ENCODE measurements at places on chromosomes 4 and X.

GRCh38 chr4:184596617-184597185 is 52.5 kb downstream of the CASP3 start:
- DNase-seq: no peak

GRCh38 chr4:134934036-134934808 is 732.6 kb upstream of the PABPC4L start:
- DNase-seq: no peak

GRCh38 chr4:168917138-168917779 is 92.8 kb downstream of the CBR4 start:
- DNase-seq: peak; percentile 20

GRCh38 chrX:35890699-35891098 is 28.8 kb upstream of the CFAP47 start:
- no peak for DNase-seq

DNA sequence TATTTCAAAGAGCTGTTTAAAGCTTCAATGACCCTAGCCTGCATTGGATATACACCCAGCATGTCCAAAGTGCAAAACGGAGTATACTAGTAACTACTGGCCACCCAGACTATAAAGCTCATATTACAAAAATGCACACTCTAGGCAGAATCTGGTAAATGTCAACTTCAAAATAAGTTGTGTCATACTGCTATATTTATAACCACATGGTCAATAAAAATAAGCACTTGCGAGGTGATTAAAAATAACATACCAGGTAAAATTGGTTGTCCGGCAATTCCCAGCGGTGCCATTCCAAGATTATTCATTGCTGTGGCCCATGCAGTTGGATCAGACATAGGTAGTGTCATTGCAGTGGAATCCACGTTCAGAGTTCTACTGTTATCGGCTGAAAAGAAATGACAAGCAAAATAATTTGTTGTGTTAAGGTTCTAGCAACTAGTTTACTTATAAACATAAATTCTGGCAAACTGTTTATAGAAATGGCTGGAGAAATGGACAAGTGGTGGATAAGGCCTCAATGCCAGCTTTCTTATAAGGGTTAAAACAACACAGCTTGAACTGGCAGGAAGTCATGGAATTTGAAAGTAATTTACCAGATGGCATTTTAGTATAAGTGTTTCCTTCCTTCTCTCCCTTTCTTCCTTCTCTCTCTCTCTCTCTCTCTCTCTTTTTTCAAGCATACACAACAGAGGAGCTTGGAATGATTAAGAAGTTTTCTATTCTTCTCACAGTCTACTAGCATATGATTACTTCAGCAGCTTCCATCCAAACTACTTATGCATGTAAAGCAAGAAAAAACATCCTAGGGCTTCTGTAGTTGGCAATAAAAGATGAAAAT is 199.9 kb downstream of the ENOX2 start:
- DNase-seq: no peak

DNA sequence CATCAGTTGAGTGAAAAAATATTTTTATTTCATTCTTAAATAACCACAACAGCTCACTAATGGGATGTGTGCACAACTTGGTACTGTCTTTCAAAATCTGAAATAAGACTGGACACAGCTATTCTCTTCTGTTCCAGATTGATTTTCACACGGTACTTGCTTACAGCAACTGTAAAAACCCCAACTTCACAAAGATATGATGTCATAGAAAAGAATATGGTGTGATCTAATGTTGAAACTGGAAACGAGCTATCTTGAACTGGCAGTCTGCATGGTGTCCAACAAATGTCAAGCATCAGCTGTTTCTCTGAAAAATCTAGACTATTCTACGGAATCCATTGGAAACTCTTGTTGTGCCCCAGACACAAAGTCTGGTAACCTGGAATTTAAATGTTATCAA is 14.7 kb downstream of the HELQ start:
- DNase-seq: no peak

DNA sequence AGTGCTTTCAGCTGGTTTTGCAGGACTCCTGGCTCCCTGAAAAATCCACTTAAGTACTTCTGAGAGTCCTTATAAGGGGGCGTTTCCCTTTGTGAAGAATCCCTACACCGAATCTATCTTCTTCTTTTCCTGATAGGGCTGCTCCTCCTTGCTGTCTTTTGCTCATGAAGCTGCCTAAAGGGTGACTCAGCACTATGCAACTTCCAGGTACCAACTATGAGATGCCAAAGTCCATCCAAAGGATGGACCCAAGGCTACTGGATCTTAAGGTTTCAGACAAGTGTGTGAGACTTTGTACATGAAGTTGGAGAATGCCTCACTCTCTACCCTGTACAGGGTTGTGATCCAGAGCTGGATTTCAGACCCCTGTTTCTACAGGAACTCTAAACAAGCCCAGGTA is 485.0 kb upstream of the FAT1 start:
- no peak for DNase-seq

DNA sequence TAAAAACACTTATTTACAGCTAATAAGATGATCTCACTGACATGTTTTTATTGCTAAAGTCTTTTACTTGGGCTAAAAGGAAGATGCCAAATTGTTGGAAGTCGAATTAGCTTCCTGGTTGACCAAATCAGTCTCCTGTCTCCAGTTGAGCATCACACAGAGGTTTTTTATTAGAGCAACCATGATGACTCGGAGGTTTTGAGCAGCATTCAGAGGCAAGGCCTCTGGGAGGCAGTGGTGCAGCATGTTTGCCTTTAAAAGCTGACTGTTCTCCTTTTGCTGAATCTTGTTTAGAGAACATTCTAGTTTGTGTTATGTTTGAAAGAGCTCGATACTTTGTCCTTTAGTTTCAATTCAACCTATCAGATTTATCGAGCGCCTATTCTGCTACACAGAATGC is 2.1 kb downstream of the UCHL1 start:
- no peak for DNase-seq

DNA sequence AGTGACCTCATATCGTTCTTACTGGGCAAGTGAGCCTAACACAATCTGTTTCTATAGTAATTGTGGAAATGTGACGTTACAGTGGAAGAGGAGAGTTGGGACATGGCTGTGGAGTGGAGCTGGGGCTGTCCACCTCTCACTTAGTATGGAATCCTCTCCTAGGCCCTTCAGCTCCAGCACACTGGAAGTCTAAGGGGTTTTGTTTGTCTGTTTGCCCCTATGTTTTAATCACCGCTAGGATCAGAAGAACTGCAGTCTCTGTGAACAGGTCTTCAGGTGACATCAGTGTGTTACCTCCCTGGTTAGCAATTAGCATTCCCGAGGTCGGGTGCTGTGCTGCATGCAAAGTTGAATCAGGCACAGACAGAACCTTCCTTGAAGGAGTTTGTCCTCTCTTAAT is 49.3 kb upstream of the CLDN34 start:
- DNase-seq: no peak

DNA sequence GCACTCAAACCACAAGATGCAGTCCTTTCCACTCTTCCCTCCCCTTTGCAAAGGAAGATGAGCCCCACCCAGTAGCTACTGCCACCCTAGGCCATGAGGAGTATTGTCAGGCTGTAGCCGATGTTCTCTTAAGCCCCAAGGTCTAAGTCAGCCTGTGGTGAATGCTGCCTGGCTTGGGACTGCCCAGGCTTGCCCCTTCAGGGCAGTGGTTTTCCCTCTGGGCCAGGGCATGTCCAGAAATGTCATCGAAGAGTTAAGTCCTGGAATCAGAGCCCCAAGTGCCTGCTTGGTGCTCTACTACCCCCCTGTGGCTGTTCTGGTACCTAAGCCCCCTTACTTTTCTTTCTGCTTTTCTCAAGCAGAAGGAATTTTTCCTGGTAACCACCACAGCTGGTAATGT is 11.8 kb upstream of the PGK1 start:
- DNase-seq: no peak
